HFFc6 (cell line): ENCODE measurements at places on chromosomes 4 and X. TPM values are rescaled to one million over a fixed set of nuclear protein-coding genes. Genes with fewer than 3 reads are reported as not detected.

DNA sequence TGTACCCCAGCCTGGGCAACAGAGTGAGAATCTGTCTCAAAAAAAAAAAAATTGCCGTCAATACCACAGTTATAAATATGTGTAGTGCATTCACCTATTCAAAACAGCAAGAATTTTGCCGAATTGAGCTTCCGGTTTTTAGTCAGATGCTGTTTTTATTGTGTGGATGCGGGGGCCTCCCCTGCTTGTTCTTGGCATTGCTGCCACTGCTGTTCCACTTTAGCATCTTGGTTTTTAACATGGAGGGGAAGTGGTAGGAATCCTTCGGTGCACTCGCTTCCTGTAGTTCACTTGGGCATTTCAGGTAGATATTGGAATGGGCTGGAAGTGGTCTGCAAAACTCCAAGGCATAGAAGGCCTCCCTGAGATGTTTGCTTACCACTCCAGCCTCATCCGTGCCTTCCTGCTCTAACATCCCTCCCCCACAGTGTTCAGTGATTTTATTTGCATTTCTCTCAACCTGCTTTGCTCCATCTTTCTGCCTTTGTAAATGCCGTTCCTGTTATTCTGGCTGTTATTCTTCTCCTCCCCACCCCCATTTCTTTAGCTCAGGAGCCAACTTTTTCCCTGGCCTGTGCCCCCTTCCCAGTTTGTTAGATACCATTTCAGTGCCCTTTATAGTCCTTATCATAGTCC is 25.5 kb downstream of the MOB1B start:
- no peak for DNase-seq

CXCL8 gene
- total RNA-seq: 0.39 and 1.7 TPM in 2 replicates

DNA sequence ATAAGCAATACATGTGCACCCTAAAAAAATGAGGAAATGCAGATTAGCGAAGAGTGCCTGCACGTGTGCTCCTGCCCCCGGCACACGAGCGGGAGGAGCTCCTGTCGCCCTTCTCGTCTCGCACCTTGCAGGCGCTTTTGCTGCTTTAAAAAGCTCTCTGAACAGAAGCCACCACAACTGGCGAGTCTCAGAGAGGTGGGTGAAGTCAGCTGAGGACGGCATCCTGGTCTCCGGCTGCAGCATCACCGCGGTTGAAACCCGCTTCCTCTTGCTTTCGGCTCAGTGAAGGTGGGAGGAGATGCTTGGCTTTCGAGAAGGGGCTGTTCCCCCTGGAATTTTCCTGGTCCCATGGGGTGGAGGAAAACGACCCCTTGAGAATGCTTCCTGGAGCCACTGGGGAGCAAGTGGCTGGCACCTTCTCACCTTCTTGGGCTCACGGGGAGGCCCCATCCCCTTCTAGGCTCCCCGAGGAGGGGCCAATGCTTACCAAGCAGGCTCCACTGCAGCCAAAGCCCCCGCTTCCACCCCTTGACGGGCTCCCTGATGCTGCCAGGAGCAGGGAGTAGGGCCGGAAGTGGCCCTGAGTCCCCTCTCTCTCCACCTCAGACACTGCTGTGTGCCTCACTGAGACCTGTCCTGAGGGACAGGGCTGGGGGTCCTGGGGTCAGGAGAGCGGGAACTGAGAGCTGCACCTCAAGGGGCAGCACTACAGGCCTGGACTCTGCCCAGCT is 29.2 kb upstream of the MXD4 start:
- no peak for DNase-seq

FSTL5 gene
- not detected in 3 replicates for total RNA-seq

SORCS2 gene
- total RNA-seq: 0.02 TPM in 1 of 3 replicates, not detected in the others

DNA sequence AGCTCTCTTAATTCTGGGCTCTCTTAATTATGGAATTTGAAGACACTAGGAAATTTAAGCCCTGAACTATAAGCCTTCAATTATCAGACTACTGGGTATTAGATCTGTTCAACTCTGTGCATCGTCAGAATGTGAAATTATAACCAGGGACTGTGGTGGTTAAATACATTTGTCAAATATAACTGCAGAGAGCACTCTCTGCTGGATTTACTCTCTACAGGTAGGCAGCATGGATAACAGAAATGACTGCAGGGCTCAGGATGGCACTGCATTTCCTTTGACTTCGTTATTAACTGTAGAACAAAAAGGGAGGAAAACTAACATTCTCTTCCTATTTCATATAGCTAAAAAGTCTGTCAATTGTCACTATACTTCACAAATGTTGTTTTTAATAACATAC is 310.1 kb upstream of the RASGEF1B start:
- no peak for DNase-seq

NMU gene
- not detected in 3 replicates for total RNA-seq

PPP2R2C gene
- 0.06 to 0.25 TPM (median 0.20 TPM) in 3 replicates for total RNA-seq

H2AZ1 gene
- 416 to 695 TPM (median 573 TPM) in 3 replicates for total RNA-seq

CA5B gene
- total RNA-seq: 6.5 and 6.8 TPM in 2 replicates

DNA sequence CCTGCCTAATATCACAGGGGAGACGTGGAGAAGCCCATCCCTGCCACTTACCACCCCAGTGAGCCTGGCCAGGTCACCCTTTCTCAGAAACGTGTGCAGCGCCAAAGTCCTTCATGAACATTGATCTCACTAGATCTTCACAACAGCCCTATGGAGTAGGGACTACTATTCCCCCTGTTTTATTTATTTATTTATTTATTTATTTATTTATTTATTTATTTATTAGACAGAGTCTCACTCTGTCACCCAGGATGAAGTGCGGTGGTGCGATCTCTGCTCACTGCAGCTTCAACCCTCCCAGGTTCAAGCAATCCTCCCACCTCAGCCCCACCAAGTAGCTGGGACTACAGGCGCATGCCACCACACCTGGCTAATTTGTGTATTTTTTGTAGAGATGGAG is 61.8 kb downstream of the PPP2R2C start:
- no peak for DNase-seq

MAGEA12 gene
- total RNA-seq: 0.15 TPM in 1 of 3 replicates, not detected in the others

FBXL5 gene
- 35.8 and 38.0 TPM in 2 replicates for total RNA-seq

DNA sequence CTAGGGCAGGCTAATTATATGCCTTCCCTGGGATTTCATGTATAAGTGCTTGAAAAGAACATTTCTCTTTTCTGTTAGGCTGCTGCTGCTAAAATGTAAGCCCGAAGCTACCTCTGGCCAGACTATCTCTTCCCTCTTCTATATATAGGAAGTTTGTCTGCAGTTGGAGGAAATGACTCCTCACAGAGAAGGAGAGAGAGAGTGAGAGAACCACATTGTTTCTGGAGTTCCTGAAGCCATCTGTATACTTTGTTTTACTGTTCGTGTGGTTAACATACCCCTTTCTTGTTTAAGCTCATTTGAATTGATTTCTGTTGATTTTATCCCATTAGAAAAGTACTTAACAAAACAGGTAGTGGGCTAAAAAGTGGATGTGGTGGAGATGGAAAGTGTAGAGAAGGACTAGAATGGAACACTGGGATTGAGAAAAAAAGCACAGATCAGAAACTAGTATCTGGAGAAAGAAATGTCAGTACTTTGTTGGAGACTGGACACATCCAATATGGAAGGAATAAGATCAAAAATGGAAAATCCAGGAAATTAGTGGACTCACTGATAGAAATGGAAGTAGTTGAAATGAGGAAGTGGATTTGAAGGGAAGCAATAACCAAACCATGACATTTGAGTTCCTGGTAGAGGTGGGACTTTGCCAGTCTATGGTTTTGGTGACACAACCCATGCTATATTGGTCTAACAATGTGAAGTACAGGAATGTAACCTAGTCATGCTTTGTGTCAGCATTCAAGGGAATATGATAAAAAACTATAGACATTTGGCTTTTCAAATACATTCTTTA is 112.6 kb downstream of the TMA16 start:
- DNase-seq: no peak

- peak; percentile 30 for DNase-seq
These were observed 66.5 kb upstream of the TMEM184C start for GRCh38 chr4:147550626-147551246.

ZNF280C gene
- total RNA-seq: 5.0 to 7.0 TPM (median 5.7 TPM) in 3 replicates

DNA sequence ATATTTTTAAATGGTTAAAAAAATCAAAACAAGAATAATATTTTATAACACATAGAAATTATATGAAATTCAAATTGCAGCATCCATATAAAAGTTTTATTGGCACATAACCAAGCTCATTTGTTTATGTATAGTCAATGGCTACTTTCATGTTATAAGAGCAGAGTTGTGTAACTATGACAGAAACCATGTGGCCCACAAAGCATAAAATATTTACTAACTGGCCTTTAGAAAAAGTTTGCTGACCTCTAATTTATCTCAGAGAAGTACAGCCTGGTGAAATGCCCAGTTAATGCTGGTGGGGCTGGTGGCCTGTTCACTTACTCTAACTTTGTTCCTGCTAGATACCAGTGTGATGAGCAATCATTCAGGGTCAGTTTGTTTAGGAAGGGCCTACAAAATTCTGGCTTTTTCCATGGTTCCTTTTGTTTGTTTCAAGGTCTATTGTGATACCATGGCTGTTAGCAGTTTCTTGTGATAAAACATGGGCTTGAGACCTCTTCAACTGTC is 104.6 kb downstream of the PPP1R2C start:
- no peak for DNase-seq

CT47A7 gene
- total RNA-seq: not detected in 3 replicates

RASGEF1B gene
- total RNA-seq: not detected in 3 replicates

LINC00632 gene
- 151 to 204 TPM (median 181 TPM) in 3 replicates for total RNA-seq

GRCh38 chr4:126755506-126755905 is 877.3 kb upstream of the INTU start:
- DNase-seq: no peak

DNA sequence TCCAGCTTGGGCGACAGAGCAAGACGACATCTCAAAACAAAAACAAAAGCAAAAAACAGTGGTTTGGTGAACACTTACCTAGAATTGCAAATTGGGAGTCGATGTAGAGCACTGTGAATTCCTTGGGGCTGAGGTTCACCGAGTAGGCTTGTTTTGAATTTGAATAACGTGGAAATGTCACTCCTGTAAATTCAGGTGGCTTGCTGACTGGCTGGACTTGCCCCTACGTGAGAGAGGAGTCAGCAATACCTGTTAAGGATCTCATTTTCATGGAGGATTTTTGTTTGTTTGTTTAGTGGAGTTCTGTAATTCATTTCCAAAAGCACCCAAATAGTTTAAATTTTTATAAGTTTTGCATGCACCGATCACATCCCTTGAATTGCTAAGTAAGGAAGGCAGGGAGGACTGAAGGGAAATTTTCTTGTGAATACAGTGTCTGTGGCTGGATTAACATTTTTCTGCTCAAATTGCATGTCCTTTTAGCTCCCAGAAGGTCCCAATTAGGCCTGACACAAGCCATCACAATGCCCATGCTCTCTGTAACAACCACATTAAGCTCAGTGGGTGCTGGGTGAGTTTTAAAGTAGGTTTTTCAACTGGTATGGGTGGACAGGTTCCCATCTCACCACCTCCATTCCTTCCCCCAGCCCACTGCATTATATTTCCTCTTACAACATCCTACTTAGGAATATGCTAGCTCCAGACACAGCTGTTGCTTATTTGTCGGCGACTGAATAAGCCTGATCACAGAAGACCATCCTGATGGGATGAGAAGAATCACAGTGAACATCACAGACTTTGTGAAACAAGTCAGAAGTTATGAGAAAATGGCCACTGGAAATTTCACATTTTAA is 58.5 kb upstream of the TTC29 start:
- DNase-seq: peak; percentile 6

DNA sequence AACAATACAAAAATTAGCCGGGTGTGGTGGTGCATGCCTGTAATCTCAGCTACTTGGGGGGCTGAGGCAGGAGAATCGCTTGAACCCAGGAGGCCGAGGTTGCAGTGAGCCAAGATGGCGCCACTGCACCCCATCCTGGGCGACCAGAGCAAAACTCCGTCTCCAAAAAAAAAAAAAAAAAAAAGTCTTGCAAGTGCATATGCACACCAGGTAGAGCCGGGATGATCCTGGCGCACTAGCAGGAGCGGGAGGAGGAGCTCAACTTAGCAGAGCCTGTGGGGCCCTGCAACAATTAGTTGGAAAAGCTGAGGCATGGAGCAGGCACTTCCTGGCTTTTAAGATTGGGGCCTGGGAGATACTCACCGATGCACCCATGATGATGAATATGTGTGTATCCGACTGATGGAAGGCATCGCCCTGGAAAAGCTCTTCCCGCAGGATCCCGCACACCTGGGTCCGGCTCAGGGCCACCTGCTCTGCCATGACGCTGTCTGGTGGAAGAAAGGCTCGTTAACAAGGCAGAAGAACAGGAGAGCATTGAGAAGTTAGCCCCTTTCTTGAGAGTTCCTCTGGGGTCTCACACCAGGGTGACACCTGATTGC is 872 bp downstream of the G6PD start:
- DNase-seq: no peak

HSFX3 gene
- total RNA-seq: not detected in 3 replicates

GRCh38 chr4:155543126-155543765 is 123.4 kb upstream of the GUCY1A1 start:
- peak; percentile 31 for DNase-seq

DNA sequence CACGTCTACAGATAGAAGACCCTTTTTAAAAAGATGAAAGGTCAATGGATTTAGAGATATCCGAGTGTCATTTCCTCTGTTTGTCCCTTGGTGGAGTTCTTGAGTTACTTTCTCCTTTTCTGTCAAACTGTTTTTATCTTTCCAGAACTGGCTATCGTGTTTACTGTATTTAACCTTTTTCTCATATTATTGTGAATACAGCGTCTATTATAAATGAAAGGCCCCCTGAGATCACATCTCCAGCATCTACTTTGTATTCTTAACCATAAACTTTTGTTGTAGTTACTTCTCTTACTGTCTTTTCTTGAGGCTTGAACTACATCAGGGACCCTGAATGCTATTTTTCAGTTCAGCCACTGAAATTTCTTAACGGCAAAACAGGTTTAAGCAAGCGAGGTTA is 4.0 kb upstream of the PCDH7 start:
- DNase-seq: peak; percentile 22

PARM1 gene
- total RNA-seq: 0.05 to 0.20 TPM in 2 of 3 replicates, not detected in the other

UGT2A1 gene
- not detected in 3 replicates for total RNA-seq

- DNase-seq: no peak
These were observed 95.5 kb upstream of the CPEB2 start for GRCh38 chr4:14906805-14907204.

DNA sequence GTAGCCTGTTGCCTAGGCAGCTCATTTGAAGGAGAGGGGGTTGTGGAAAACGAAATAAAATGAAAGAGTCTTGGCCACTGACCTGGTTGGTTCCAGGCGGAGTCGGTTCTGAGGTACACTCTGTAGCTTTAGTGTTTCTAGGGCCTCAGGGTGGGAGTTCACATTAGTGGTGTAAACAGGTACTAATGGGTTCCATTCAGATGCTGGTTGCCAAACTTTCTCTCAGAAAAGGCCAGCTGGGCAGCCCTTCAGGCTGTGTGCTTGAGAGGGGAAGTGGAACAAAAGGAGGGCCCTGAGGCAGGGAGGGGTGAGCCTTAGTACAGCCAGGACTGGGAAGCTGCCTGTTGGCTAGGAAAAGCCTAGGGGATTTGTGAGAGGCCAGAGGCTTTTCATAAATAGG is 24.8 kb downstream of the NHSL2 start:
- no peak for DNase-seq

DNA sequence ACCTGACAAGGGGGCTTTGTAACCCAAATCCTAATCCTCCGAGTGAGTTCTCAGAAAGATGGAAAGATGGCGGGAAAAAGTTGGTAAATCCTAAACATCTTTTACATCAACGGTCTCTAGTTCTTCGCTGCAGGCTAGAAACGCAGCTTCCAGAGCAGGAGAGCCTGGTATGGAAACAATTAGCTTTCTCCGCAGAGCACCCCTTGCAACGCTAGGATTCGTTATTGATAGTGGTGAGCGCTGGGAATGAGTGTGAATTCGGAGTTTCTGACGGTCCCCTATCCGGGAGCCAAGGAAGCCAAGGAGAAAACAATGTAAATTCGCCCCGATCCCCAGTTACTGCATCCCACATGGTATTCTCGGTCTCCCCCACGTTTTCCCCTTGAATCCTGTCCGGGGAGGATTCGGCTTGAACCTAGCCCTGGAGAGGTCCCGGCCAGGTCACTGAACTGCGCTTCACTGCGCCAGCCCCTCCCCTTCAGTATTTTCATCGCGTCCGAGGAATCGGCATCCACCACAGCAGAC is 4.7 kb upstream of the NEUROG2 start:
- no peak for DNase-seq

CT83 gene
- not detected in 3 replicates for total RNA-seq

CCDC110 gene
- not detected in 3 replicates for total RNA-seq
